CD4-positive, alpha-beta T cell treated with Interleukin-17A for 4 hours (primary cell): ENCODE measurements at places on chromosomes 5 and 9.

DNA sequence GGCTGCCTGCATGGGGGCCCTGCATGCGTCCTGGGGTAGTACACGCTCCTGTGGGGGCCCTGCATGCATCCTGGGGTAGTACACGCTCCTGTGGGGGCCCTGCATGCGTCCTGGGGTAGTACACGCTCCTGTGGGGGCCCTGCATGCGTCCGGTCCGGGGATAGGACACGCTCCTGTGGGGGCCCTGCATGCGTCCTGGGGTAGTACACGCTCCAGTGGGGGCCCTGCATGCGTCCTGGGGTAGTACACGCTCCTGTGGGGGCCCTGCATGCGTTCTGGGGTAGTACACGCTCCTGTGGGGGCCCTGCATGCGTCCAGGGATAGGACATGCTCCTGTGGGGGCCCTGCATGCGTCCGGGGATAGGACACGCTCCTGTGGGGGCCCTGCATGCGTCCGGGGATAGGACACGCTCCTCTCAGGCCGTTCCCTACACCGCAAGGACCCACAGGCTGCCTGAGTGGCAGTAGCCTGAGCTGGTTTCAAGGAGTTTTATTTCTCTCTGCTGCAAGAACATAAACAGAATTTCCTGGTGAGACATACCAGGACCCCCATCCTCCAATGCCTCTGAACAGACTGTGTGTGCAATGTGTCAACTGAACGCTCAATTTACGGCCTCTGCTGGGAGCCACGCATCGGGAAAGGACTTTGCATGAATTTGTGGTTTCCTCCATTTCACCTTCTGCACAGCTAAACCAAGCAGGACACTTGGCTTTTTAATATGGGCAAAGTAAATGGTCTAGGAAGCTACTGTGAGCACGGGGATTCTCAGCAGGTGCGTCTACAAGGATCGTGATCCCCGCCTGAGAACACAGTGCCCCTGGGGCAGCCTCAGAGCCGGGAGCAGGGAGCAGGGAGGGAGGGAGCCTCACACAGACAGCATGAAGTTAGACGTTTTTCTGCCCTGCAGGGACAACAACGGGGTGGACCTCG lies 48.9 kb upstream of the CLPTM1L start:
- DNase-seq, result no peak

DNA sequence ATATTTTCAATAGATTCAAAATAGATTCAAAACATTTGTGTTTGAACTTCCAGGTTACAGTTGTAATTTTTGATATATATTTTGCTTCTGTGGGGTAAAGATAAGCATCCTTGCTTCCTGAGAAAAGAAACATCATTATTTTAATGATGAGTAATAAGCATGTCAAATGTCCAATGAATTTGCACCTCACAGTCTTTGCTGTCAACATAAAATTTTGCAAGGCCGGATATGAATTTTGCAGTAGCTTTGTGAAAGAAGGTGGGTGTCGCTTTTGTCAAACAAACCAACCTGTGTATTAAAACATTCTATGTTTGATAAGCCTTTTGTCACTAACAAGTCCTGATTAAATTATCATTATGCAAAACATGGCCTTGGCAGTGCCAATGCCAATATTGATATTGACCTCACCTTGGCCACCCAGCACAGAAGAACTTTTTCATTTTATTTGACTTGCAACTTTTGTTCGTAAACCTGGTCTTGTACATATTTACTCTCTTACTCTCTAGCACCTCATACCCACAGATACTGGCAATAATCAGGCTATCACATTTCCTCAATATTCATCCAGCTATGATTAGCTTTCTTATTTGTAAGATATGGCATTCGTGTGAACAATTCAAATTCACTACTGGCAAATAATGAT lies 645.0 kb upstream of the KLF4 start:
- DNase-seq, result no peak

DNA sequence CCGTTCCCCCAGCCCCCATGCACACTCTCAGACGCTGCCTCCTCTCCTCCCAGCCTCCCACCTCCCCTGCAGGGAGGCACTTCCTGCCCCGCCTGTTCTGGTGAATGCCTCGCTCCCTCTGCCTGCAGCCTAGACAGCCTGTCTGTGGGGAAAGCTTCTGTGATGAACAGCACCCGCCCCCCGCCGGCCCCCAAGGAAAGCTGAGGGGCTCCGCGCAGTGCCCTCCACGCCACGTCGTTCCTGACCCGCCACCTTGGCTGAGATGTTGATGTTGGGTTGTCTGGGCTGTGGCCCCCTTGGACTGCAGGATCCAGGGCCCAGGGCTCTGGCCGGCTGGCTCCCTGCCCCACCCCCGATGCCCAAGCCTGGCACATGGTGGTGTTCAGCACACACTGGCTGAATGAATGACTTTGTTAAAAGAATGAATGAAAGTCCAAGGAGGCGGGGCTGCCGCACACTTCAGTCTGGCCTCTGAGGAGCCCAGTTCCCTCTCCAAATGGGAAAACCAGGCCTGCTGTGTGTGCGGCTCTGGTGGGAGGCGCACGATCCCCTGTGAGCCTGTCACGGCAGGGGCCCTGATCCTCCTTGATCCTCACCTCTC lies 2.1 kb upstream of the MYMK start:
- peak; percentile 45 for DNase-seq

DNA sequence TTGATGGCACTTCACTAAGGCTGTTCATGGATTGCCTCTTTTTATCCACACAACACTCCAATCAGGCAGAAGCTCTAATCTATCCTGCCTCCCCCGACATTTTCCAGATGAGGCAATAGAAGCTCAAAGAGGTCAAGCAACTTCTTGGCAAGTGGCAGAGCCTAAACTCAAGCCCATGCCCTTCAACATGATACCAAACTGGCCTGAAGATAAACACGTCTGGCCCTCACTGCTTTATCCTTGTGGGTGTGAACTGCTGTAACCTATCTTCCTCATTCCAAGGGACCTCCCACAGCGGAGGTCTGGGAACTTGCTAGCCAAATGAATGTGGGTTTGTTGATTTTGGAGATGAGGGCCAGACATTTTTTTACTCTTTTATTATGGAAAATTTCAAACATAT lies 9.5 kb downstream of the SLC35A4 start:
- DNase-seq, result no peak

GRCh38 chr9:128892221-128892921 lies 10.4 kb downstream of the LRRC8A start:
- DNase-seq, result peak; percentile 61

DNA sequence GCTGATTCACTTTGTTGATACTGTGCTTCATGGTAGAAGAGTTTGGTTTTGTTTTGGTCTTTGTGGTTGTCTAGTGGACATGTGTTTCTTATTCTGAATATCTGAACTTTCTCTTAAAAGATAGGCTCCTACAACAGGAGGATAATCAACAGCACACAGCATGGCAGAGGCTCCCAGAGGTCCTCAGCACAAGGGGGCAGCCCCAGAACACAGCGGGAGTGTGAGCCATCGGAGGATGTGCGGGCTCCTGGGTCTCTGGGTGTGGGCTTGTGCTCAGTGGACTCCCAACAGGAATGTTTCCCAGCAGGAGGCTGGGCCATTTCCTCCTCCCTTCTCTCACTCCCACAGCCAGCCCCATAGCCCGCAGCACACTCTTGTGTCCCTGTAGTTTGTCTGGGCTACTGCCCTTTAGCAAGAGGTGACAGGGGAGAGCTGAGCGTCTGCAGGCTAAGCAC lies 164.3 kb upstream of the OTULINL start:
- DNase-seq, result no peak

DNA sequence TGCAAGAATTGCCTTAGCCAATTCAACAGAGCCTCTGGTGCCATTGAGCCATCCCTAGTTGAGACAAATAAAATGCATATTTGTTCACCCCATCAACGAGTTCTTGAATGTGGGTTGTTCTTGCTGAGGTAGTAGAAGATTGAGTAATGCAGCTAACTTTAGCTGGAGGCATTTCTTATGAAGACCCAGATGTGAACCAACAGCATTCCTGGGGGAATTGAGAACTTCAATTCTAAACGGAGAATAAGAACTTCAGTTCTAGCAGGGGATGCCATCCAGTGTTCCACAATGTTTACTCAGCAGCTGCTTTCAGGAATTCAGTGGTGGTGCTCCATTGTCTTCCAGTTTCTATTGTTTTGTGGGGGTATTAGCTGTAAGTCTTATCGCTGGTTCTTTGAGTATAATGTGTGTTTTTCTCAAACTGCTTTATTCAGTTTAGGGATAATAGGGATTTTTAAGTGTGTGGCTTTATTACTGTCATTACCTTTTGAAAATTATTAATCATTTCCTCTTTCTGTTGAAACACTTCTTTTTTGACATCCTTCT lies 1968.2 kb upstream of the NUDT12 start:
- no peak for DNase-seq

GRCh38 chr5:65835191-65835590 lies 91.2 kb upstream of the ERBIN start:
- DNase-seq, result no peak

DNA sequence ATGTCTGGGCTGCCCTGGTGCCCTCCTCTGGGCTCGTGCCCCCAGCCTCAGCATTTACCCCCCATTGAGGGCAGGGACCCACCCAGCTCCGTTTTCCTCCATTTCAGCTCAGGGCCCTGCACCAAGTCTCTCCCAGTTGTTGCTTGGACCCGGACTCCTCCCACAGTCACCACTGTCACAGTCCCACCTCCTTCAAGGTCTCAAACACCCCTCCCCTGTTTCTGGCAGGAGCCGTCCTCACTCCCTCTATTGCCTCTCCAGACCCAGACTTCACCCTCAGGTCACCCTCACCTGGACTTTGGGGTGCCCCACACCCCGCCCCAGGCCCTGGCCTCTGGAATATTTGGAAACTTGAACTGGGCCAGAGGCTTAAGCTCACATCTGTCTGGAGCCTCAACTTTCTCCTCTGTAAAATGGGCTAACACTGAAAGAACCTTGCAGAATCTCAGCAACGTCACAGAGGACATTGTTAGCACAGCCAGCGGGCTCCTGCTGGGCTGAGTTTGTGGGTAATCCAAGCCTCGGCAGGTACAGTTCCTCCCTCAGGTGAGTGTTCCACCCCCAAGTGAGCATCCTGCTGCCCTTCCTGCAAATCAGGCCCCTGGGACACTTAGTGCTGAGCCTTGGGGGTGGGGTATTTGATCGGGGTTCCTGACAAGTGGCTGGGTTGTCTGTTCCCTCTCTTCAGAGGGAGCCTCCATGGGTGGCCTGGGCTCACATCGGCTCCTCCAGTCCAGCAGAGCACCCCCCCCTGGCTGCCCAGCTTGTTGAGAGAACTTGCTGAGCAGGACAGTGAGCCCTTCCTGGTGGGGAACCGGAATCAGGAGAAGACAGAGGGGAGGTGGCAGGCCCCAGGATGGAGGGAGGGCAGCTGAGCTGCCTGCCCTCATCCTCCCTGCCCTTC lies 130.1 kb downstream of the C9orf50 start:
- no peak for DNase-seq

- no peak for DNase-seq
Observed at GRCh38 chr5:178080618-178081410, 32.5 kb upstream of the N4BP3 start.

- no peak for DNase-seq
Observed at GRCh38 chr9:96612966-96613589, 6.6 kb downstream of the CDC14B start.

DNA sequence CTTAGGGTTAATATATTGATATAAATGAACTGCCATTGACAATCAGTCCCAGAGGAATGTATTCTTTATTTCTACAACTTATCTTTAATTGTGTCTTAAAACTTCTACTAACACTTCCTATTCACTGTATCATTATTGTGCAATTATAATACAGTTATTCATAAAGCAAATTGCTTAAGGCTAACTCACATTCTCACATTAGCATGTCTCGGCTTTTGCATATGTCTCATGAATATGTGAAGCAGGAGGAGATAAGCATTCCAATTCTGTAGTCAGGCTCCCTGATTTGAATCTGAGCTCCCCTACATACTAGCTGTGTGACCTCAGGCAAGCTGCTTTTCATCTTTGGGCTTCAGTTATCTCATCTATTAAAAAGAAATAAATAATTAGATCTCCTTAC lies 45.4 kb downstream of the PLGRKT start:
- no peak for DNase-seq

DNA sequence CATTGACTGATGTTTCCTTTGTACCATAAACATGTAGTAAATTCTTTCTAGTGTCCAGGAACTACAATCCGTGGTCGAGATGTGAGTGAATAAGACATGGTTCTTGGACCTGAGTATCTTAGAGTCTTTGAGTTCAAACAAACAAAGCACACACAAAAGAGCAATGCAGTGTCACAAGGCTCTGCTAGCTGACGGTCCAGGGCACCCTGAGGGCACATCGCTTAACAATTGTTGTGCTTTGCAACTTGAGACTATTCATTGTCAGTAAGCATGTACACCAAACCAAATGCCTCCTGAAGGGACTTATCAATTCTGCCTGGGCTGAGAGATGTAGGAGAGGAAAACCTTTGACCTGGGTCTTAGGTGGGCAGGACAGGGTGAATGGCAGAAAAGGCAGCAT lies 84.8 kb downstream of the CAMK4 start:
- no peak for DNase-seq

DNA sequence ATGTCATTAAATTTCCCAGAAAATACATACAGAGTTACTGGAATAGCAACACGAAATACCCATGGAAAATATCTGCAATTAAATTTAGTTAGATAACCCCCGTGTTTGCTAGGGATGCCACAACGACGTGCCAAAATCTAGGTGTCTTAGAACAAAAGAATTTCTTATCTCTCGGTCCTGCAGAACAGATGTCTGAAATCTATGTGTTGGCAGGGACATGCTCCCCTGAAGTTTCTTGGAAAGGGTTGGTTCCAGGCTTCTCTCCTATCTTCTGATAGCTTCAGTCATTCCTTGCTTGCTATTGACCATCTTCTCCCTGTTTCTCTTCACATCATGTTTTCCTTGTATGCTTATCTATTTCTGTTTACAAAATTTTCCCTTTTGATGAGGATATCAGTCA lies 1067.0 kb downstream of the CDH18 start:
- no peak for DNase-seq

DNA sequence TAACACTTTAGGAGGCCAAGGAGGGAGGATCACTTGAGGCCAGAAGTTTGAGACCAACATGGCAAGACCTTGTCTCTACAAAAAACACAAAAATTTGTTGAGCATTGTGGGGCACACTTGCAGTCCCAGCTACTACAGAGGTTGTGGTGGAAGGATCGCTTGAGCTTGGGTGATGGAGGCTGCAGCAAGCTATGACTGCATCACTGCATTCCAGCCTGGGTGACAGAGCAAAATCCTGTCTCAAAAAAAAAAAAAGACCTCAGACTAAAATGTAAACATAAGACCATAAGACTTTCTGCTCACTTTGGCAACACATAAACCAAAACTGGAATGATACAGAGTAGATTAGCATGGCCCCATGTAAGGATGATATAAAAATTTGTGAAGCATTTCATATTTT lies 24.6 kb upstream of the NANS start:
- no peak for DNase-seq

DNA sequence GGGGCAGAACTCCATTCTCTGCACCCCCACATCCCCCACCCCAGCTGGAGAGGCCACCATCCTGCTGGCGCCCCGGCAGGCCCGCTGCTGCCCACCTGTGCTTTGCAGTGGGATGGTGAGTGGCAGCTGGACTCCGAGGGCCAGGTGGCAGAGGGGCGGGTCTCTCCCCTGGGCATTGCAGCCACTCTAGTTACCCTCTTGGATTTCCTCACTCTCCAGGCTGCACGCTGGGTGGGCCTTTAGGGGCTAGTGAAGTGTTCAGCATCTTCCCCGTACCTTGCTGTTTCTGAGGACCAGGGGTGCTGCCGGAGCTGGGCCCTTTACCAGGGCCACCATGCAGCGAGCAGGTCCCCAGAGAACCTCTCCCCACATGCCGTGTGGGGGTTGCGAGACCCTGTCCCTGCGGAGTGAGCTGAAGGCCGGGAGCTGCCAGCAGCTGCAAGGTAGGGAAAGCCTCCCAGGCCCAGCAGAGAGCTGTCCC lies 88.4 kb upstream of the SH3PXD2B start:
- no peak for DNase-seq
